ENCODE measurements at places on chromosomes 13 and 19.

GRCh38 chr19:30159636-30160035, 212.5 kb upstream of the ZNF536 start:
- DNase-seq, result no peak

- DNase-seq, result no peak
Measured at GRCh38 chr19:53873773-53874605, 6.3 kb downstream of the MYADM start.

DNA sequence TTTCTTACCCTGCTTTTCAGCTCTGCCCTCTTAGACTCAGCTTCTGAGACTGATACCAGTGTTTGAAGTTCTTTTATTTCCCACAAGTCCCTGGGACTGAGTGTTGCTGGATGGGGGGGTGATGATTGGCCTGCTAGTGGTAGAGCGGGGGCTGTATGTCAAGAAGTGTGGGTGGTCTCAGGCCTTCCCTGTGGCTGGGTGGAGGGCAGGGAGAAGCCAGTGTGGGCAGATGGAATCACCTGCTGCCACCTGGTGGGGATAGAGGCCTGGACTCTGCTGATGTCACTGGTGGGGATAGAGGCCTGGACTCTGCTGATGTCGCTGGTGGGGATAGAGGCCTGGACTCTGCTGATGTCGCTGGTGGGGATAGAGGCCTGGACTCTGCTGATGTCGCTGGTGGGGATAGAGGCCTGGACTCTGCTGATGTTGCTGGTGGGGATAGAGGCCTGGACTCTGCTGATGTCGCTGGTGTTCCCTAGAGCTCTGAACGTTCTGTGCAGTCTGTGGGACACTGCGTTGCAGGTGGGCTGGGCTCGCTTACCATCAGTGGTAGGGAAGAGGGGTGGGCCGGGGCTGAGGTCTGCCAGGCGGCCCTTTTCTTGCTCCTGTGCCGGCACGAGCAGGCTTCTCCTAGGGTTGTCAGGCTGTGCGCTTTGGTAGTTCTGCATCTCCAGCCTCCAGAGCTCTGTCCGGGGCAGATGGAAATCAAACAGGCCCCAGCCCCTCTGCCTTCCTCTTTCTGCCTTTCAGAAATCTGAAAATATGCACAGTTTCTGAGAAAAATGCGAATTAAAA, 101.3 kb downstream of the ARHGEF7 start:
- no peak for DNase-seq

- no peak for DNase-seq
Measured at GRCh38 chr13:100178309-100178708, 89.4 kb downstream of the PCCA start.

DNA sequence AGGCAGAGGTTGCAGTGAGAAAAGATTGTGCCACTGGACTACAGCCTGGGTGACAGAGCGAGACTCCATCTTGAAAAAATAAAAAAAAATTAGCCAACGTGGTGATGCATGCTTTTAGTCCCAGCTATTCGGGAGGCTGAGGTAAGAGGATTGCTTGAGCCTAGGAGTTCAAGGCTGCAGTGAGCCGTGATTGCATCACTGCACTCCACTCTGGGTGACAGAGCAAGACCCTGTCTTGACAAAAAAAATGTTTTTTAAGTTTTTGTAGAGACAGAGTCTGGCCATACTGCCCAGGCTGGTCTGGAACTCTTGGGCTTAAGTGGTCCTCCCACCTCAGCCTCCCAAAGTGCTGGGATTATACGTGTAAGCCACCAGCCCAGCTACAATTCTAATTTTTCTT, 22.4 kb upstream of the LSM14A start:
- DNase-seq, result no peak

Measured in GM12864 (cell line).